ENCODE measurements at places on chromosomes 6 and 20. TPM values are rescaled to one million over a fixed set of nuclear protein-coding genes. Genes with fewer than 3 reads are reported as not detected.

GRCh38 chr6:31246051-31246521 is 25.8 kb downstream of the HLA-C start:
- no peak for DNase-seq

GRCh38 chr20:51428401-51429143 is 113.9 kb downstream of the NFATC2 start:
- DNase-seq: no peak

- DNase-seq: no peak
Observed at GRCh38 chr6:5693225-5694145, 313.2 kb downstream of the NRN1 start.

- no peak for DNase-seq
Observed at GRCh38 chr20:4082406-4083097, 67.2 kb upstream of the RNF24 start.

- no peak for DNase-seq
Observed at GRCh38 chr6:149201068-149201655, 116.3 kb upstream of the TAB2 start.

- no peak for DNase-seq
Observed at GRCh38 chr6:16104624-16105433, 24.1 kb upstream of the MYLIP start.

DNA sequence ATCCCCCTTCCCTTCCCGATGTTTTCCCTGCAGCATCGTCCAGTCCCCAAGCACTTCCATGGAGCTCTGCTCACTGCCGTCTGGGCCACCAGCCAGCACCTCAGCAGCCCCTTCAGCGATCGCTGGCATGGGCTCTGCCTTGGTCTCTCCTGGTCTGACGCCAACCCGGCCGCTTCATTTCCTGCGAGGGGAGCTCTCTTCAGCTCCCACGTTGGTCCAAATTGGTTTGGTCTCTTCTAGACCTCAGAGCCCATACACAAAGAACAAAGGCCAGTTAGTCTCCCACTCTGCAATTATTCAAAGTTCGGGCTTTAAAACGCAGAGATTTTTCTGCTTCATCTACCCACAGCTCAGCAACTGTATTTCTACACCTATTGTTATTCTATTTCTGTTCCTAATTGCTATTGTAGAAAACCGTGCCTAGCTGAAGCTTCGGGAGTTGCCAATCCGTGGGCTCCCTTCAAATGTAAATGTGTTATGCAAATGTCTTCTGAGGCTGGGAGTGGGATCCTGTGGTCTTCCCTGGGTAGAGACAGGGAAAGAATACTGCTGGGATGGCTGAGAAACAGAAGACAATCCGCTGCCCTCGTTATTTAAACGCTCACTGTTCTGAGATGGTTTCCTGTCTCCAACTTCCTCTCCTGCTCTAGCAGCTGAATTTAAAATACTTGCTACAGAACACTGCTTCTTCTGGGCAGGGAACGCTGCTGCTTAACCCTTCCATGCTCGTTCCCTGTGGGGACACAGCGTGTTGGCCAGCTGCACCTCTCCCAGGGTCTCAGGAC is 154.2 kb upstream of the QKI start:
- DNase-seq: peak; percentile 11

DNA sequence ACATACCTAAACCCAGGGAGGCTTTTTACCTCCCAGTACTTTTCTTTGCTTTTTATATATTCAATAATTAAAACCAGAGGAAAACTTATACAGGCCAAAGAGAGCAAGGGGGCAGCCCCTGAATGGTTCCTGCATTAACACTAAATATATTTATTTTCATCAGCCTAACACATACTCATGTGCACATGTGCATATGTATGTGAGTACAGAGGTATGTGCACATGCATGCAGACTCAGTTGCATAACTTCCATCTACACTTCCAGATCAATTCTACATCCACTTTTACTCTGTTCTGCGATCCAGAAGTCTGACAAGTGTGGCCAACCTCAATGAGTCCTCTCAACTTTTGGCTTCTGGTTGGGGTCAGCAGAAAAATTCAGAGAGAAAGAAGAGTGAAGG is 794.2 kb downstream of the DHX35 start:
- no peak for DNase-seq

DNA sequence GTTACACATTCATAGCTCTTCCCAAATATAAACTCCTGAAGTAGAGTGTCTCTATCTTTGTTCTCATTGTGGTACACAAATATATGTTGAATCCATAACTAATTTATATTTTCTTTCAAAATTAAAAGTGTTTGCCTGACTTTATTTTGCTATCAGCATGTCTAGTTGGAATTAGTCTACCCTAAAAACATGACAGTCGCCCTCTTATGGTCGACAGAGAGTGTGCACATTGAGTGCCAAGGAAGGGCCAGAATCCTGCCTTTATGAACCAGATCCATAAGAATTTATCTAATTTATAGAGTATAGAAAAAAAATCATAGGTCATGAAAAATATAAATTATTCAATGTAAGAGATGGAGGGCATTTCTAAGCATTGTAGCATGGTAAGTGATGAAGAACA is 12.3 kb upstream of the DEFB112 start:
- no peak for DNase-seq

DNA sequence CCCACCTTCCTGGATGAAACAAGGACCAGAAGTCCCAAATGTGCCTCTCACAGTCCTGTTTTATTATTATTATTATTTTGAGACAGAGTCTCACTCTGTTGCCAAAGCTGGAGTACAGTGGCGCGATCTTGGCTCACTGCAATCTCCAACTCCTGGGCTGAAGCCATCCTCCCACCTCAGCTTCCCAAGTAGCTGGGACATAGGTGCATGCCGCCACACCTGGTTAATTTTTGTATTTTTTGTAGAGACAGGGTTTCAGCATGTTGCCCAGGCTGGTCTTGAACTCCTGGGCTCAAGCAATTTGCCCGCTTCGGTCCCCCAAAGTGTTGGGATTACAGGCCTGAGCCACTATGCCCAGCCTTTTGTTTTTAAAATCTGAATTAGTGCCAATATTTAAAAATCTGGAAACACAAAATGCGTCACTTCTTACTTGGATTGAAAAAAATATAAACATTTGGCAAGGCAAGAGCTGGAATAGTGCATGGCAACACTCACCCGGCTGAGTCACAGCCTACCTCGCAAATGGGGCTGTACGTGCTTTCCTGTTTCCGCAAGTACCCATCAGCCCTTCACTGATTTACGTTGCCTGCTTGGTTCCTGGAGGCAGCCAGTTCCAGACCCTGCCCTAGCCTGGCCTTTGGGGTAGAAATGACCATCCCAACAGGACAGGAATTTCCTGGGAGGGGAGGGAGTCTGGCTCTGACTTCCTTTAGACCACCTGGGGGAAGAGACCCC is 6.3 kb downstream of the SDCBP2 start:
- no peak for DNase-seq

- DNase-seq: no peak
Observed at GRCh38 chr6:34148631-34149451, 3.0 kb upstream of the GRM4 start.

DNA sequence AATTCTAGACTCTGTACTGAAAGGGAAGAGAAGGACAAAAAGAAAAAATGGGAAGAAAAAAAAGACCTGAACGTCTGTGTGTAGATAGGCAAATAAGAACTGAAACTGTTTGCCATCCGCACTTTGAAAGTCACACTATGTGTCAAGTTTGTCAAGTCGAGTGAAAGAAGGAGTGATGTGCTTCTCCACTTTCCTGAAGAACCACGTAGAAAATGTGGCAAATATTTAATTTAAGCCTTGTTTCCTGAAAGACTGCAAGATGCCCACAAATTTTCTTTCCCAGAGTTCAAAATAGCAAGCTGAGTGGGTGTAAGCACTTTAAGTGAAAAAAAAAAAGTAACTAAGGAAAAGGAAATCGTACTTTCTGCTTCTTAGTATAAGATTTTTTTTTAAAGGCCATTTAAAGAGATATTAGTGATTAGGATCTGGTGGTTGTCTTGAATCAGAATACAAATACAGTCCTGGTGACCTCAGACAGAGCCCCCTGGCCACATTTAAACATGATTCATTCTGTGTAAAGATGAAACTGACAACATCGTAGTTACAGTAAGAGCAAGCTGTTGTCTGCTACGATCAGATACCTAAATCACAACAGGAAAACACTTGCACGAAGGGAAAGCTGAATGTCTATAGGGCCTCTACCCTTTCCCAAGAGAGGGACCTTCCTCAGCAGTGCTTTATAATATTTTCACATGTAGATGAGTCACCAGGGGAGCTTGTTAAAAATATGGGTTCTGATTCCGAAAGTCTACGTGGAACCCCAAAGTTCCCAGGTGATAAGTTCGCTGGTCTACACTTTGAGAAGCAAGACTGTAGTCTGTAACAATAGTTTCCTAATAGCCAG is 102.3 kb downstream of the HIVEP2 start:
- no peak for DNase-seq

GRCh38 chr6:32790306-32790705 is 26.5 kb downstream of the HLA-DOB start:
- DNase-seq: no peak

GRCh38 chr6:5827056-5827904 is 179.4 kb downstream of the NRN1 start:
- DNase-seq: no peak

- DNase-seq: no peak
Observed at GRCh38 chr6:144931172-144932035, 646.3 kb downstream of the UTRN start.

GRCh38 chr20:20230741-20231140 is 137.2 kb upstream of the INSM1 start:
- DNase-seq: no peak

DNA sequence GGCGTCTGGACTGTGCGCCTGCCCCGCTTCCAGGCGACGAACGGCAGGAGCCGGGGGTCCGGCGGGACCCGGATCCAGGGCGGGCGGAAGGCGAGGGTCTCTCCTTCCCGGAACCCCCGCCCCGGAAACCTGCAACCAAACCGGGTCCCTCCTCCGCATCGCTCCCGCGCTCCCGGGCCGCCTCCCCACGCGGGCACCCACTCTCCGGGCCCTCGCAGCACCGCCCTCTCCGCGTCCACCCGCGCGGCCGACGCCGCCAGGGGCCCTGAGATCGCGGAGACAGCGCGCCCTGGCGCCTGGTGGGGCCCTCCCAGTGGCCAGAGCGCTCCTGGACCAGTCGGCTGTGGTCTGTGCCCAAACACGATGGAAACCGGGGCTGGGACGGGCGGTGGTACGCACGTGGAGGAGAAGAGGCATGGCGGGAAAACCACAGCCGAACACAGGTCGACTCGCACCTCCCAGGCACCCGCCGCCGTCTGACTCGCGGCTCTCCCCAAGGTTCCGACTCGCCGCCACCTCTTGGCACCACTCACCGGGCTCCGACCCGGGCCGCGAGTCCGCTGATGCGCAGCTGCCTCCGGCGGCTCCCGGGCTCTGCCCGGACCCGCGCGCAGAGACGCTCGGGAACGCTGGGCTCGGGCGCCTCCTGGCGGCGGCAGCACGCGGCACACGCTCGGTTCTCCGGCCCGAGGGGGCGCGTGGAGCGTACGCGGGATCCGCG is 7.9 kb downstream of the NKX2-2 start:
- DNase-seq: no peak

Gene CD2AP
- 68.3 TPM for total RNA-seq

Gene TJAP1
- total RNA-seq: 10.5 TPM

Data from urinary bladder (tissue), 4 donors.